NCI-H1436 treated with DMSO at 0.1 percent for 48 hours (cell line): ENCODE measurements at places on chromosomes 4 and X.

DNA sequence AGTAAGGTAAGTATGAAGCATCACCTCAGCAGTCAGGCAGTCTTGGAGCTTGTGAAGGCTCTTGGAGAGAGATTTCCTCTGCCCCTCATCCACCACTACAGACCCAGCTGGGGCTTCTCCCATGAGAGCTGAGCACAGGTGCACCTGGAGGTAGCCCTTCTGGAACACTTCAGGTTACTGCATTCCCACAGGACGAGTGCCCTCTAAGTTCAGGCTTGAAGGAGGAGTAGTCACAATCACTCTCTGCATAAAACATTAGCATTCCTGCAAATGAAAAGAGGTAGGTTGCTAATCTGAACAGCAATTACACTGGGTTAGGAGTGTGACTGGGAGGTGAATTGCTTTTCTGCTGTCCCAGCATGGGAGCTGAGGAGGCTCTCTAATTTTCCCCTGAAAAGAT lies 308.8 kb downstream of the TEX13C start:
- no peak for DNase-seq

- no peak for DNase-seq
Observed at GRCh38 chr4:173531086-173531965, 1.3 kb upstream of the HAND2 start.

DNA sequence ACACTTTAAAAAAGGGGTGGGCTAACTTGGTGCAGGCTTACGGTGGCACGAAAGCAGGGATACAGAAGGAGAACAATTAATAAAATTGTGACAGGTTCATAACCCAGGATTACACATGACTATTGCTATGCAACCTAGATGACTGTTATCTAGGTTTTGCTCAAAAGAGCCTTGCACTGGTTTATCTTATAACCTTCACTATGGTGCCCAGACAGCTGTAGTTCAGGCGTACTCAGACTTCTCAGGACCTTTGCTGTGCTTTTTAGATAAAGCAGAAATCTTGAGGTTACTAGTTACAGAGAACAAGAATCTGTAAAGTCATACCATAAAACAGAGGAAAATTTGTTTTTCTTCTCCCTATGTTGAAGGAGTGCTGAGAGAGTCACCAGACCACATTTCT lies 44.4 kb downstream of the UGT2A3 start:
- no peak for DNase-seq

DNA sequence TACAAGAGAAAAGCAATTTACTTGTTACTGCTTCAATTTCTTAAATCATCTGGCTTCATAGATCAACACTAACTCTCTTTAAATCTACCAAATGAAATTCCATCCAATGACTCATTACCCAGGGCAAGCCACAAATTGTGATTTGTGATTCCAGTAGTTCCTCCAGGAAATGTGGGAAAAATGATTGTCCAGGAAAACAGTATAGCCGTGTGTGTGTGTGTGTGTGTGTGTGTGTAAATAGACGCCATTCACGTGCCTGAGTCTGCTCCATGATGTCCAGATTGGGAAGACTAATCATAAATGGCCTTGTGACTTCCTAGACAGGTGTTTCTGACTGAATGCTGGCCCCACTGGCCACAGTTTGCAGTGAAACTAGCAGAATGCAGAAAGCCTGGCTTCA lies 121.3 kb downstream of the HS6ST2 start:
- no peak for DNase-seq

DNA sequence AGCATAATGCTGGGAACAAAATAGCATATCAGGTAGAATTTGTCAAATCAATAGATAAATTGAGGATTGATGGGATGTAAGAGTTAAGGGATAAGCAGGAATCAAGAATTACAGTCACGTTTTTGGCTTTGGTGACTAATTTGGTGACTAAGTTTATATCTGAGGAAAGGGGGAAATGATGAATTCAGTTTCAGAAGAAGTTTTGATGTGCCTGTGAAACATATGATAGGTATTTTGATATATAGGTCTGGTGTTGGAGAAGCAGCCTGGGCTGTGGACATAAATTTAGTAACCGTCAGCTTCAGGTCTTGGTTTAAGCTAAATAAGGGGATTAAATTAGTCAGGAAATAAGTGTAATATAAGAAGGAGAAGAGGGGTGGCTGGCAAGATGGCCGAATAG lies 79.0 kb upstream of the EDA2R start:
- DNase-seq = no peak

DNA sequence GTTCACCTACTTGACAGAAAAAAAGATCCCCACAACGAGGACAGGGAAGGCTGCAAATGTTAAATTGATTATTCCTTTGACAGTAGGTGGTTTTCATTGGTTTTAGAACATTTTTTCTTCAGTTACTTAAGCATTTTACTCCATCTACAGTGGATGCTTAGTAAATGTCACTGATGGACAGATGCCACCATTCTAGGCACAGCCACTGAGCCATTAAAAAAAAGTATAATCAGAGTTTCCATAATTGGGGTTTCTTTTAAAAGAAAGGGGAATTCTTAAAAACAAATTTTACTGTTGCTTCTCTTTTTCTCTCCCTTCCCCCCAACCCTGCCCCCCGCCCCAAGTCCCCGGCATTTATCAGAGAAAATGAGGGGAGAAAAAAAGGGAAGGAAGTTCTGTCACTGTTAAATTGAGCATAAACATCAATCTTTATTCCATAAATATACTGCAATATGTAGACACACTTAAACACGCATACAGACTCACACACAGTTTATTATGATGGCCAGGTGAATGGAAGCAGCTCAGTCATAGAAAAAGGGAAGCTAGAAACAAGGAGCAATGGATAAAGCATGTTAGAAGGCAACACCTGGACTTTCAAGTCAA lies 79.7 kb upstream of the PRPS2 start:
- no peak for DNase-seq
